Ascending aorta (tissue), 2 donors: ENCODE measurements at places on chromosomes 11 and 22. TPM values are rescaled to one million over a fixed set of nuclear protein-coding genes. Genes with fewer than 3 reads are reported as not detected.

RIMBP3B gene
- total RNA-seq: not detected

- H3K4me1 ChIP-seq: no peaks in the 10 kb centered on the region
- H3K36me3 ChIP-seq: peaks cover 33% of the 10 kb centered on the region
- H3K27ac ChIP-seq: no peak overlapping the region
- no peaks in the 10 kb centered on the region for H3K27me3 ChIP-seq
Observed at GRCh38 chr11:48127521-48128183, 89.0 kb upstream of the OR4B1 start.

GRCh38 chr11:95074792-95075563, 8.3 kb downstream of the SRSF8 start:
- peak overlapping the region; percentile 3 for H3K27ac ChIP-seq
- no peak overlapping the region for H3K4me3 ChIP-seq
- H3K27me3 ChIP-seq: no peaks in the 10 kb centered on the region
- no peaks in the 10 kb centered on the region for H3K36me3 ChIP-seq

- H3K4me1 ChIP-seq: no peaks in the 10 kb centered on the region
- DNase-seq: no peak
- no peaks in the 10 kb centered on the region for H3K36me3 ChIP-seq
- H3K4me3 ChIP-seq: no peak overlapping the region
Observed at GRCh38 chr11:116710762-116711161, 62.0 kb downstream of the BUD13 start.

DNA sequence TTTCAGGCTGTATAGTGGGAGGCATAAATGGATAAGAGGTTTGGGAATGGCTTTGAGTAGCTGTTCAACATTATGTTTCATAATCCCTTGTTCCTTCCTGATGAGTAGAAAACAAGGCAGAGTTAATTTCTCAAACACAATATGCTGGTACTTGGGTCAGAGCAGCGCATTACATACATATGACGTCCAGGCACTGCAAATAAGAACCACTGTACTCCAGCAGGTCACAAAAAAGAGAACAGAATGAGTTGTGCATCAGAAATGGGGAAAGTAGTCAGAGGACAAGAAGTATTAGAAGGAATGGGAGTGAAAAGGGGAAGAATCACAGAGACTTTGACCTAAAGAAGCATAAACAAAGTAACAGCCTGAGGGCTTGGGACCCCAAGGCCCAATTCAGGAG, 44.0 kb upstream of the RDX start:
- no peaks in the 10 kb centered on the region for H3K4me1 ChIP-seq
- H3K4me3 ChIP-seq: no peak overlapping the region
- no peak for DNase-seq
- H3K36me3 ChIP-seq: no peaks in the 10 kb centered on the region
- H3K27ac ChIP-seq: no peak overlapping the region

DNA sequence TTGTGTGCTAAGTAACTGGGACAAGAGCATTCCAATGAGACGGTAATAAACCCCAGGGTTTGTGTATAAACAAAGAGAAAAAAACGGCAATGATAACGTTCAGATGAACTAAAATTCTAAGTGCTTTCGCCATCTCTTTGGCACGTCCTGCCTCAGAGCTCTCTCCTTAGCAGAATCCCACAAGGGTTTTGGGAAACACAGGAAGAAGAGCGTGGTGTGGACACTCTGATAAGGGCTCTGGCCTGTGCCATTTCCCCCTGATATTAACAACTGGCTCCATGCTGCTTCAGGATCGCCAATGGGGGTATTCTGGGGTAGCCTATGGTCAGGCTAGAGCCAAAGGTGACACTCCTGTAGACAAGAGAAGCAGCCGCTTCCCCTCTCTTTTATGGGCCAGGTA, 18.4 kb downstream of the ABCC8 start:
- H3K36me3 ChIP-seq: no peaks in the 10 kb centered on the region
- no peaks in the 10 kb centered on the region for H3K4me1 ChIP-seq
- no peaks in the 10 kb centered on the region for H3K27me3 ChIP-seq
- DNase-seq: no peak
- H3K27ac ChIP-seq: no peak overlapping the region

DNA sequence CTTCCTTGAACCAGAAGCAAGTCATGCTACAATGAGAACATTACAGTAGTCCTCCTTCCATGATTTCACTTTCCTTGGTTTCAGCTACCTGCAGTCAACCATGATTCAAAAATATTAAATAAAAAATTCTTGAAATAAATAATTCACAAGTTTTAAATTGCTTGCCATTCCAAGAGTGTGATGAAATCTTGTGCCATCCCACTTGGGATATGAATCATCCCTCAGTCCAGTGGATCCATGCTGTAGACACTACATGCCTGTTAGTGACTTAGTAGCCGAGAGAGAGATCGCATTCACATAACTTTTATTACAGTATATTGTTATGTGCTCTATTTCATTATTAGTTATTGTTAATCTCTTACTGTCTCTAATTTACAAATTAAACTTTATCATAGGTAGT, 6.0 kb downstream of the HOATZ start:
- DNase-seq: no peak
- no peak overlapping the region for H3K4me3 ChIP-seq
- no peaks in the 10 kb centered on the region for H3K4me1 ChIP-seq
- no peaks in the 10 kb centered on the region for H3K27me3 ChIP-seq
- H3K36me3 ChIP-seq: no peaks in the 10 kb centered on the region

DNA sequence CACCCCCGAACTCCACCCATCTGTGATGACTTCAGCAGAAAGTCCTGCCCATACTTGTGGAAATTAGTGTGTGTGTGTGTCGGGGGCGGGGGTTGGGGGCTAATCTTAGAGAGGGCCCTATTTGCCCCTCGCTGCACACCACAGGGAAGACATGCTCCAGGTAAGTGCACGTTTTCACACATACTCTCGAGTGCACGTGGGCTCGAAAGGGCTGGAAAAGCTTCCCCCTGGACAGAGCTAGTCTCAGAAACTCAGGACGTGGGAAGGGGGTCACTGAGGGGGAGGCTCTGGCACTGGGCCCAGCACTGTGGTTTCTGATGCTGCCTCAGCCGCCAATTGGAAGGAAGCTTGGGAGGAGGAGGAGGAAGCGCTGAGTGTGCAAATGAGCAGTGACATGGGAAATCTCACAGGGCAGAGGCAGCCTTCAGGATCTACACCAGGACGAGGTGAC, 40.7 kb upstream of the CD82 start:
- no peaks in the 10 kb centered on the region for H3K4me1 ChIP-seq
- no peak overlapping the region for H3K4me3 ChIP-seq
- no peak for DNase-seq
- H3K27ac ChIP-seq: no peak overlapping the region
- H3K36me3 ChIP-seq: no peaks in the 10 kb centered on the region

GRCh38 chr11:22193348-22194051, 615 bp downstream of the ANO5 start:
- H3K4me1 ChIP-seq: no peaks in the 10 kb centered on the region
- no peaks in the 10 kb centered on the region for H3K27me3 ChIP-seq
- no peaks in the 10 kb centered on the region for H3K36me3 ChIP-seq
- H3K4me3 ChIP-seq: peak overlapping the region; percentile 65
- H3K27ac ChIP-seq: peak overlapping the region; percentile 15

- no peak overlapping the region for H3K4me3 ChIP-seq
- peak overlapping the region; percentile 13 for H3K27ac ChIP-seq
- no peaks in the 10 kb centered on the region for H3K27me3 ChIP-seq
- H3K4me1 ChIP-seq: no peaks in the 10 kb centered on the region
Observed at GRCh38 chr11:45366619-45367190, 80.6 kb upstream of the SYT13 start.

GRCh38 chr11:102564110-102564509, 33.6 kb upstream of the MMP7 start:
- H3K27ac ChIP-seq: no peak overlapping the region
- H3K4me1 ChIP-seq: peaks cover 3% of the 10 kb centered on the region
- no peak for DNase-seq
- H3K27me3 ChIP-seq: no peaks in the 10 kb centered on the region
- no peaks in the 10 kb centered on the region for H3K36me3 ChIP-seq

FAM180B gene
- total RNA-seq: not detected

DNA sequence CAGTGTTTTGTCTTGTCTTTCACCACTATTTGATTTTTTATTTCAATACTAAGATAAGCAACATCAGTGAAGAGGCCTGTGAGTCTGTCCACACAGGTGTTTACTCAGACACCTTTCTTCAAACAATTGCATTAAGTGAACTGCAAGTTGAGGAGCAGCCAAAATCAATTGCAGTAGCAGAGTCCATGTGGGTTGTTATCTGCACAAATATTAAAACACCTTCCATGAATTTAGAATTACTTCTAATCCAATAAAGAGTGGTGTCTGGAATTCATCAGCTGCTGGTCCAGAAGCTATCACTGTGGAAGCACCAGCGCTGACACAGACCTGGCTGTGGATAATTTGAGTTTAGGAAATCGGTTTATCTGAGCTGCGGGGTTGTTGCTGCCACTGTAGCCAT, 83.5 kb upstream of the FAT3 start:
- no peaks in the 10 kb centered on the region for H3K4me1 ChIP-seq
- no peaks in the 10 kb centered on the region for H3K27me3 ChIP-seq
- H3K27ac ChIP-seq: no peak overlapping the region
- H3K4me3 ChIP-seq: no peak overlapping the region

GRCh38 chr11:75945446-75945845, 130.4 kb downstream of the UVRAG start:
- DNase-seq: no peak
- H3K4me1 ChIP-seq: no peaks in the 10 kb centered on the region
- H3K36me3 ChIP-seq: no peaks in the 10 kb centered on the region
- no peak overlapping the region for H3K27ac ChIP-seq
- no peak overlapping the region for H3K4me3 ChIP-seq

NXPE1 gene
- not detected for total RNA-seq

OR52E8 gene
- total RNA-seq: not detected

SYT8 gene
- total RNA-seq: not detected

GRCh38 chr11:110886288-110886970, 174.2 kb upstream of the ARHGAP20 start:
- no peaks in the 10 kb centered on the region for H3K27me3 ChIP-seq
- H3K27ac ChIP-seq: no peak overlapping the region
- no peaks in the 10 kb centered on the region for H3K36me3 ChIP-seq
- no peaks in the 10 kb centered on the region for H3K4me1 ChIP-seq
- no peak for DNase-seq
- no peak overlapping the region for H3K4me3 ChIP-seq

PRDM10 gene
- total RNA-seq: 48.1 TPM
